ENCODE measurements at places on chromosomes 12 and 14.

DNA sequence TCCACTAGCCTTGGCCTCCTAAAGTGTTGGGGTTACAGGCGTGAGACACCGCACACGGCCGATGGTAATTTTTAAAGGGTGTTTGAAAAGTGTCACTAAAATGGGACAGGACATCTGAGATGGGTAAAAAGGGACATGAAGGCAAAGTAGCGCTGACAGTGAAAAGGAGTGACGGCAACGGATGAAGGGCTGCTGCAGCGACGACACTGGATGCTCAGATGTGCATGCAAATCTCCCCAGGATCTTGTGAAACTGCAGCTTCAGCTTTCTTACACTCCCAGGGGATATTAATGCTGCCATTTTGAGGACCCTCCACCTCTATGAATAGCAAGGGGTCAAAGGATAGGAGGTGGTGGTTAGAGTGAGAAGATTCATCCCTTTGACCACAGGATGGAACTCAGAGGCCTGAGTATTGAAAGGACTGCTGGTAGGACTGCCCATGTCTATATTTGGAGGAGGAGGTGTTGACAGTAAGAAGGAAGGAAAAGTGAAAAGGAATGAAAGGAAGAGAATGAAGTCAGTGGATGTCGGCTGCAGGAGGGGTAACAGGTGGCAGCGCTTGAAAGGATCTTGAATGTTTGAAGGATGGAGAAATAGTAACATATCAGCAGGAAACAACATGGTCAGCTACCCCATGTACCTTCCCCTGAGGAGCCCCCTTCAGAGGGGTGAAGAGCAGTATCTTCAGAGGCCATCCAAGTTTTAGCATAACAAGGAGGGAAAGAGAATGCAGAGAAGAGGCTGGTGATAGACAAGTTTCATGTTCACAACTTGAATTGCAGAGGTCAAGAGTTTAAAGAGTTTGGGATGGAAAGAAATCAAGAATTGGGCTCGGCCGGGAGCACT lies 37.1 kb downstream of the CLIP1 start:
- DNase-seq: no peak

GRCh38 chr12:111086947-111087700 lies 166.7 kb upstream of the MYL2 start:
- no peak for DNase-seq

- no peak for DNase-seq
Measured at GRCh38 chr12:124698211-124698997, 131.0 kb upstream of the NCOR2 start.

GRCh38 chr12:26101763-26102162 lies 23.1 kb downstream of the BHLHE41 start:
- DNase-seq: no peak

DNA sequence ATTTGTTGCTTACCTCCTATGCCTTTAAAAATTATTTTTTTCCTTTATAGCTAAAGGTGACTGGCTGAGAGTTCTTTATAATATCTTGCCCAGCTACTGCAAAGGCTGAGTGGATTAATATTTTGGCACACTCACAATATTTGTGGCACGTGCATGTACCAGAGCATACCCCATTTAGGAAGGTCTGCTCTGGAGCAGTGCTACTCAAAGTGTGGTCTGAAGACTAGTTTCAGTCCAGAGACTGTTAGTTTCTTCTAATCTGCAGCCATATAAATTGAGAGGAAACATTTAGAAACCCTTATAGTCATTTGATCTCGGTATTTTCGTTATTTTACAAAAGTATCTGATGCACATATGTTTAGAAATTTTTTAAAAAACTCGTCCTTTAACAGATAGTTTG lies 51.0 kb downstream of the IFT81 start:
- DNase-seq: no peak

DNA sequence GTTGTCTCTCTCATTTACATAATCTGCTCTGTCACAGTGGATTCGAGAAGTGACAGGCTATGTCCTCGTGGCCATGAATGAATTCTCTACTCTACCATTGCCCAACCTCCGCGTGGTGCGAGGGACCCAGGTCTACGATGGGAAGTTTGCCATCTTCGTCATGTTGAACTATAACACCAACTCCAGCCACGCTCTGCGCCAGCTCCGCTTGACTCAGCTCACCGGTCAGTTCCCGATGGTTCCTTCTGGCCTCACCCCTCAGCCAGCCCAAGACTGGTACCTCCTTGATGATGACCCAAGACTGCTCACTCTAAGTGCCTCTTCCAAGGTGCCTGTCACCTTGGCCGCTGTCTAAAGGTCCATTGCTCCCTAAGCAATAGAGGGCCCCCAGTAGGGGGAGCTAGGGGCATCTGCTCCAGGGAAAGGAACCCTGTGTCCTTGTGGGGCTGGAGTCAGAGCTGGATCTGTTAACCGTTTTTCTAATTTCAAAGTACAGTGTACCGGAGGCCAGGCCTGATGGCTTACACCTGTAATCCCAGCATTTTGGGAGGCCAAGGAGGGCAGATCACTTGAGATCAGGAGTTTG lies 5.1 kb downstream of the ERBB3 start:
- no peak for DNase-seq

DNA sequence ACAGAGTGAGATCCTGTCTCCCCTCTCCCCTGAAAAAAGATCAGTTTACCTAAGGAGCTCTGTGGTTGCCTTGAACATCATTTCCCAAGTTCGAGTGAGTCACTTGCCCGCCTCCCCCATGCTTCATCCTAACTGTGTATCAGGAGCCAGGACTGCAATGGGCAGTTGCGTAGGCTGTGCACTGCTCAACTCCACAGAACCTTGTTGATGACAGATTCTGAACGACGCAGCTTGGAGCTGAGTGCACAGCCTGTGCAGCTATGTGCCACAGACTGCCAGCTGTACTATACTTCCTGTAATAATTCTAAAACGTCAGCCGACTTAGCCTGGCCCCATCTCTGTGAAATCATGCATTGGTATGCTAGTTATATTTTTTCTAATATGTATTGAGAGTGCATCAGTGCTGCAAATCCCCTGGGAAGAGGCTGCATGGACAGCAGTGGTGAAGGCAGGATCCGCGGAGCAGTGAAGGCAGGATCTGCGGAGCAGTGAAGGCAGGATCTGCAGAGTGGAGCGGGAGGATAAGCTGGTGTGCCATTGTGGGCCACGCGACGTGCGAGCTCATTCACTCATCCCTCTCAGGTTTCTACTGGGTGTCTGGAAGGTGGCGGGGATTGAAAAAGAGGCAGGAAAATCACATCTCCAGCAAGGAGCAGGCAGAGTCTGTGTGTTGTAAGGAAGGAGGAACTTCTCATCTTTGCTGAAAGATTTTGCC lies 80.8 kb downstream of the GALNT9 start:
- DNase-seq: no peak

DNA sequence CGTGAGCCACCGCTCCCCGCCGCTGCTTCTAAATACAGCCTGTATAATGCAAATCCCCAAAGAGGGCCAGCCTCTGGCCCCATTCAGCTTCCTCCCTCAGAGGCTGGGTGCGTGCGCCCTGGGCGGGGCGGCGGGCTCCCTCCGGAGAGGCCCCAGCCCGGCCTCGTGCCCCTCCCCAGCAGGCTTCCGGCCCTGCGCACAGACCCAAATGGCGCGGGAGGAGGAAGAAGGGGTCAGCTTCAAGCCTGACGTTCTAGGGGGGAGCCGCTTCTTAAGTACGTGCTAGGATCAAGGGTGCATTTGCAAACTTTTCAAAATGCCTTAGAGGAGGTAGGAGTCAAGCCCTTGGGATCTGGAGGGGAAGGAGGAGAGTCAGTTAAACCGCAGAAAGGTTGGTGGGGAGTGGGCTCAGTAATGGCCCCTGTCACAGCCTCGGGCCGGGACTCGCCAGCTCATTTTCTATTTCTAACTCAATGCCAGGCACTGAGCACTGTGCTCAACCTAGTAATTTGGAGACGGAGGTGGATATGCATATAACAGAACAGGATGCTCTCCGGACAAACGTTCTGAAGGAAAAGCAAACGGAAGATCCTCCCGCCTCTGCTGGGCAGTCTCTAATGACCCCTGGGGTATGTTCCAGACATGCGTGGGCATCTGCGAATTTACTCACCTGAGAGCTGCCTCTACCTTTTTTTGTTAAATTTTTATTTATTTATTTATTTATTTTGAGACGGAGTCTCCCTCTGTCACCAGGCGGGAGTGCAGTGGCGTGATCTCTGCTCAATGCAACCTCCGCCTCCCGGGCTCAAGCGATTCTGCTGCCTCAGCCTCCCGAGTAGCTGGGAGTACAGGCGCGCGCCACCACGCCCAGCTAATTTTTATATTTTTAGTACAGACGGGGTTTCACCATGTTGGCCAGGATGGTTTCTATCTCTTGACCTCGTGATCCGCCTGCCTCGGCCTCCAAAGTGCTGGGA lies 32.3 kb downstream of the NINJ2 start:
- DNase-seq: no peak

- no peak for DNase-seq
Measured at GRCh38 chr12:20350495-20350894, 17.8 kb upstream of the PDE3A start.

GRCh38 chr12:79006306-79006705 lies 141.7 kb downstream of the SYT1 start:
- DNase-seq: peak; percentile 17

DNA sequence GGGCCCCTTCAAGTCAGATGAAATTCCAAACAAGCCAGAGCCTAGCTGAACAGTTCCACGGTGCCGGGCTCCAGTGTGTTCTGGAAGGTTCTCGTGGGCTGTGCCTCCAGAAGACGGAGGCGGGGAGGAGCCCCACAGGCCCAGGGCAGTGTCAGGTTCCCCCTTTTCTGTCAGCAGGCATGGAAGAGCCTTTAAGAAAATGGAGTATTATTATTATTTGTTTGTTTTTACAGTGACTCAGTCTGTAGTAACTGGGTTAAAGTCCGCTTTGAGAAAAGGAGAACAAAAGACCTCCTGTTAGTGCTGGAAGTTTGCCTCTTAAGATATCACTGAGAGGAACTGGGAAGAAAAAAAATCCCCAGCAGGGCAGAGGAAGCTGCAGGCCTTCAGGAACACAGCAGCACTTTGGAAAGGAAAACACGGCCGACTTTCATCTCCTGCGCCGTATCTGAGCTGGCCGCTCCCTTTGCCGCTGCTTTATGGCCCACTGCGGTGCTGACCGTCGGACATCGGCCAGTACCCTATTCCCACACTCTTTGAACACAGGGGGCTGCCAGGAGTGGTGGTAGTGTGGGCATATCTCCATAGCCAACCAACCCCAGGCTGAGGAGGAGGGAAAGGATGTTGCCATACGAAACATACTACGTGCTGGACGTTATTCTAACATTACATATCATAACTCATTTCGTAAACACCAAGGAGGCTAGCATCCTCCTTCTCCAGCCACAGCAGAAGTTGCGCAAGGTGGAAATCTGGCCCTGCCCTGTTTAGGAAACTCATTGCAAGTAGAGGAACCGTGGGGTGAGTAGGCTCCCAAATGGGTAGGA lies 194.0 kb downstream of the ZFP36L1 start:
- DNase-seq: peak; percentile 80

DNA sequence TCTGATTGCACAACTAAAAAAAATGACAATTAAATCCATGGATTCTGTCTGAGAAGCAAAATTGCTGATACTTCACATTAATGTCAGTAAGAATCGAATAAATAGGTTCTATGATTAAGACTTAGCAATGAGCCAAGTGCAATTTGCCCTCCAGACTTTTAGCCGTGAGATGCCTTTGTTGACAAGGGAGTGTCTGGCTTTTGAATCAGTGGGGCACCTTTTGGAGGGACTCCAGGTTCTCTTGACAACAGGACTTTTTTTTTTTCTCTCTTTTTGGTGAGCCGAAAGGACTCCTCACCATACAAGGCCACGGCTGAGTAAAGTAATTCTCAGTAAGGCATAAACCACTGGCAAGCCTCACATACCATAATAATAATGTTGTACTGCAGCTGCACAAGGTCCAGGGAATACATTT lies 4.7 kb upstream of the MDM1 start:
- no peak for DNase-seq

DNA sequence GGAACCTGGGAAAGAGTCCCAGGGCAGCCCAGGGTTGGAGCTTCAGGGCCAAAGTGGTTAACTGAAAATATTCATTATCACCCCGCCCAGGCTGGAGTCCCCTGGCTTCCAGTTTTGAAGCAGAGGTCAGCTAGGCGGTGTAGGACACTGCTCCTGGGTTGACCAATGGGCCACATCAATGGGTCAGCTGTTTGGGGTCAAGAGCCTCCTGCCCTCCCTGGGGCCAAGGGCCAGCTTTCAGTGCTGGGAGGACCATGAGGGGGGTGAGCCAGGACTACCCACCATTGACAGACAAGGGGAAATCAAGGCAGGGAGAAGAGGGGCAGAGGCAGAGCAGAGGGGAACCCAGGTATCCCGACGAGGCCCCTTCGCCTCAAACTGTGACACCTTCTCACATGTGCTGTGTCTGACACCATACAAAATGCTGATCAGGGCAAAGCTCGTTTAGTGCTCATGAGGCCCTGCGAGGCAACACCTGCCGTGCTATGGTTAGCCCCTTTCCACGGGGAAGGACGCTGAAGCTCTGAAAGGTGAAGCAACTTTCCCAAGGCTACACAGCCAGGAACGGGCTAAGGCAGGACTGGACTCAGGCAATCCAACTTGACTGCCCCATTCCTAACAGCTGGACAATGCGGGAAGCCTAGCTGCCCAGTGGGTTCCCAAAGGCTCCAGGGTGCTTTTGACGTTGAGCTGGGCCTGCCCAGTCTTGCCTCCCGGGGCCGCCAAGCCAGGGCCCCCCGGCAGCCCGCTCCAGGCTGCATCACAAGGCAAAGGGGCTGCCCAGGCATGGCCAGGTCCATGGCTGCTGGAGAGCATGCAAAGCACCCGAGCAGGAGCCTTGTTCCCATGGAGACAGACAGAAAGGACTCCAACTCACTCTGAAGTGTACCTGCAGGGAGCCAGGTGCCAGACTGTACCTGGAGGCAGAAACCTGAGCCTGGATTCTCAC lies 2.0 kb downstream of the SYNE3 start:
- DNase-seq: no peak

GRCh38 chr12:20486233-20486632 lies 117.9 kb downstream of the PDE3A start:
- no peak for DNase-seq

GRCh38 chr12:124681779-124682391 lies 114.5 kb upstream of the NCOR2 start:
- no peak for DNase-seq

- peak; percentile 98 for DNase-seq
Measured at GRCh38 chr12:4824380-4824779, 85.3 kb upstream of the KCNA1 start.

DNA sequence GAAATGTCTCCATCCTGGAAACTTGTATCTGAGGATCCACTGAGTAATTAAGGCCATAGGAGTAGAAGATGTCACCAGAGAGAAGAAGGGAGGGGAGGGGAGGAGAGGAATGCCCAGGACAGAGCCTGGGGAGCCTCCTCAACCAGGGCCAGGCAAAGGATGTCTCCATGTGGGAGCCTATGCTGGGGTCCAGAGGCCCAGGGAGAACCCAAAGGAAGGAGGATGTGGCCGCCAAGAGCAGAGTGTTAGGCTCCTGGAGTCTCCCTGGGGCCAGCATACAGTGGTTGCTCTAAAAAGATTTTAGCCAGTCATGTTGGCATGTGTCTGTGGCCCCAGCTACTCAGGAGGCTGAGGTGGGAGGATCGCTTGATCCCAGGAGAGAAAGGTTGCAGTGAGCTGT lies 92.6 kb downstream of the DICER1 start:
- no peak for DNase-seq

DNA sequence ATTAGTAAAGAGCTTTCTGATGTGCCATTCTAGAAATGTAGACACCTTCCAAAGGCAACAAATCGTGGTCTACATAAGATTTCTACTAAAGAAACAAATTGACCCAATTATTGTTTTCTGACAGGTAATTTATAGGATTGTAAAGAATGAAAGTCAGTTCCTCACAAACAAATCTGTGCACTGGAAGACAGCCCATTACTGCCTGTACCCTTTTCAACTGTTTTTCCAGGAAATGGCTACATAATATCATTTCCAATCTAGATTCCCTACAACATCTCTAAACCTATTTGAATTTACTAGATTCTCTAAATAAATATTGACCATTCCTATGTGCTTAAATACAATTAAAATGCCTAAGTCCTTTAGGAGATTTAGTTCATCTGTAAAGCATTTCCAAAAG lies 939.1 kb downstream of the FSCB start:
- DNase-seq: no peak
